ENCODE measurements at places on chromosomes 6 and 20.
A peak's percentile ranks its signal among the peaks of the same experiment; 100 is the strongest.

GRCh38 chr6:14211562-14211942 lies 94.0 kb downstream of the CD83 start:
- DNase-seq = no peak

- DNase-seq = no peak
These were observed 40.4 kb upstream of the ARG1 start for GRCh38 chr6:131532580-131533039.

DNA sequence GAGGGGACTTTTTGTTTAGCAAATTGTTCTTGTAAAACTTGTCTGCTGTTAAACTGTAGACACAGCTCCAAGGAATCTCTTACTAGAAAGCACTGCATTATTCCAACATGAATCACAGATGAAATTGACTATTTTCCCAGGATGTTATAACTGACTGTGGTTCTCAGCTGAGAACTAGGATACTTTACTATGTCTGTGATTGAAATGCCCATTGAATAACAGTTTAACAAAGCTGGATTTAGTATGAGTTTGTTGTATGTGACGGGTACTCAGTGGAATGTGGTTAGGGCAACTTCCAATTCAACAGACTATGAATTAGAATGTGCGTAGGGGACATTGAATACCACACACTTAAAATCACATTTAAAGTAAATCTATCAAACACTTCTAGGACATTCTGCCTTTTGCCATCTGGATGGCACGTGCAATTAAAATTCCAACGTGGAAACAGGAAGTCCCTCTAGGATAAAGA lies 193.4 kb upstream of the PREP start:
- DNase-seq = peak; percentile 84

DNA sequence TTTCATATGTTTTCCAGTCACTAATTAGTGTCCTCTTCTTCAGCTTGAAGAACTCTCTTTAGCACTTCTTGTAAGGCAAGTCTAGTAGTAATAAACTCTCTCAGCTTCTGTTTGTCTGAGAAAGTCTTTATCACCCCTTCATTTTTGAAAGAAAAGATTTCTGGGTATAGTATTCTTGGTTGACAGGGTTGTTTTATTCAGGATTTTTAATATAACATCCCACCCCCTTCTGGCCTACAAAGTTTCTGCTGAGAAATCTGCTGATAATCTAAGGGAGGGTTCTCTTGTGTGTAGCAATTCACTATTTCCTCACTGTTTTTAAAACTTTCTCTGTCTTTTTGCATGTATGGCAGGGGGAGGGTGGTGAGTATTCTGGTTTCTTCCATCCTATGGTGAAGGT lies 9.6 kb upstream of the WFDC11 start:
- no peak for DNase-seq

DNA sequence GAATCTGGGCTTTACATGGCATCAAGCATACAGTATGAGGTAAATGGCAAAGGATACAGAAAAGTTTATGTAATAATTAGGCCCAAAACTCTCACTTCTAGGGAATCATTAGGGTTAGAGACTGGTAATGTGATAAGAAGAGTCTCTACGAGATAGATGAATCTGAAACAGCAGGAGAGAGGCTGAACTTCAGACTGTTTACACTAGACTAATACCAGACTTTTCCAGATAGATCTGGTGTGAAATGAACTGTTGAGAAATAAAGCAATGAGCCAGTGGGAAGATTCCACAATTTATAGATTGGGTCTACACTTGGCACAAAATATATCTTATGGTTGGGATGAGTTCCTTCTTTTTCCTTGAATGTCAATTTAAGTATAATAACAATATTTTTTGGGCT lies 134.3 kb downstream of the MAN1A1 start:
- no peak for DNase-seq

DNA sequence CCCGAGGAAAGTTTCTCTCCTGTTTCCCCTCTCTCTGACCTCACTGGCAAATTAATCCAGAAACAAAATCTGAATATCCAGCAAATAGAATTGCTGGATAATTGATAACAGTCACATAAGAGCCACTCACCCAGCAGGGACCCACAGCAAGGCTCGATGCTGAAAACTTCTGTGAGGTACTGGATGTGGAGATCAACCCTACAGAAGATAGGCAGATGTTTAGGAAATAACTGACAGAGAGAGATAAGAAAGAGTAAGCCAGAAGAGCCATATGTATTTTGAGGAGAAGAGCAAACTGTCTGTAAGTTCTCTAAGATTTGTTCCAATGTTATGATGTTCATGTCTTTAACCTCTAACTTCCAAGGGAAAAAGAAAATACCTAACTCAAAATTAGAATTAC lies 59.7 kb downstream of the PKHD1 start:
- no peak for DNase-seq

GRCh38 chr20:51797357-51798025 lies 4.8 kb downstream of the SALL4 start:
- no peak for DNase-seq

DNA sequence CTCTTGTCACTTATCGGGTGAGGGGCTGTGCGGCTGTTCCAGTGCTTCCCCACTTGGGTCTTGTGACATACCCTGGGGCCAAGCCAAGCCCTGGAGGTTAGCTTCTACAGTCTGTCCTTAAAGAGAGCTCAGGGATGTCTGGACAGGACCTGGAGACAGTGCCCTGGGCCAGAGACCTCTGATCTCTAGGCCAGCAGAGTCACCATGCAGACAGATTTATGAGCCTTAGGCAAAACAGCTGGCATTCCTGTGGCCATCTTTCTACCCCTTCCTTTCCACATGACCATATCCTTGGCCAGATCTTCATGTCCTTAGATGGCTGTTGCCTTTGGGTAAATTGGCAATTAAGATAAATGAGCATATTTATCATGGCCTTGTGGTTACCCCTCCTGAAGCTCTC lies 678.6 kb downstream of the MAFB start:
- peak; percentile 2 for DNase-seq

GRCh38 chr20:53104884-53105283 lies 132.7 kb downstream of the TSHZ2 start:
- DNase-seq = no peak

- no peak for DNase-seq
These were observed 6.5 kb downstream of the PEDS1 start for GRCh38 chr20:50146732-50147662.

- no peak for DNase-seq
These were observed 14.9 kb downstream of the IL17A start for GRCh38 chr6:52201046-52201445.

DNA sequence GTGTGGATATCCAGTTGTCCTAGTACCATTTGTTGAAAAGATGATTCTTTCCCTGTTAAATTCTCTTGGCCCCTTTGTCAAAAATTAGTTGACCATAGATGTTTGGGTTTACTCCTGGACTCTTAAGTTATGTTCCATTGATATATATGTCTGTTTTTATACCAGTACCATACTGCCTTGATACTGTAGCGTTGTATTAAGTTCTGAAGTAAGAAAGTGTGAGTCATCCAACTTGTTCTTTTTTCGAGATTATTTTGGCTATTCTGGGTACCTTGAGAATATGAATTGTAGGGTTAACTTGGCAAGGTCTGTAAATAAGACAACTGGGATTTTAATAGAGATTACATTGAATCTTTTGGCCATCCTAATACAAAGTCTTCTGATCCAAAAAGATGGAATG lies 26.5 kb downstream of the PANK2 start:
- no peak for DNase-seq

GRCh38 chr20:19828232-19828631 lies 70.2 kb downstream of the RIN2 start:
- no peak for DNase-seq

DNA sequence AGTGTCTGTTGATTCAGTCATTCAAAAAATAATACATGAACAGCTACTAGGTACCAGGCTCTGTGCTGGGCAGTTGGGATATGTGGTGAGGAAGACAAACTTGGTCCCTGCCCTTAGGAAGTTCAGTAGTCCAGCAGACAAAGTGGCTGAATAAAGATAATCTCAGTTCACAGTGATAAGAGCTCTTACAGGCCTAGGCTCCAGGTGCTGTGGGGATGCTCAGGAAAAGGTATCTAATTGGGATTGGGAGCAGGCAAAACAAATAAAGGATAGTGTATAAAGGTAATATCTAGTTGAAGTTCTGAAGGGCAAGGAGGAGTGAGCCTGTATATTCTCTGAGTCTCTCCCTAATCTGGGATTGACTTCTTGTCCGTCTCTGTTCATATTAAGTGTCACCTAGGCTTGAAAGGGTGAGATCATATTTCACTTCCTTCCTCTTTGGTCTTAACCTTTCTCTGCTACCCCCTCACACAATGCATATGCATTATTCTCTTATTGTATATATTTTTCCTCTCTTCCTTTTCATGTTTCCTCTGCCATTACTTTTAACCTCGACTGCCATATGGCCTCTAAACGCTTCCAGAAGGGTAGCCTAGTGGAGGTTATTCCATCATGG lies 13.5 kb downstream of the PTPN1 start:
- no peak for DNase-seq

DNA sequence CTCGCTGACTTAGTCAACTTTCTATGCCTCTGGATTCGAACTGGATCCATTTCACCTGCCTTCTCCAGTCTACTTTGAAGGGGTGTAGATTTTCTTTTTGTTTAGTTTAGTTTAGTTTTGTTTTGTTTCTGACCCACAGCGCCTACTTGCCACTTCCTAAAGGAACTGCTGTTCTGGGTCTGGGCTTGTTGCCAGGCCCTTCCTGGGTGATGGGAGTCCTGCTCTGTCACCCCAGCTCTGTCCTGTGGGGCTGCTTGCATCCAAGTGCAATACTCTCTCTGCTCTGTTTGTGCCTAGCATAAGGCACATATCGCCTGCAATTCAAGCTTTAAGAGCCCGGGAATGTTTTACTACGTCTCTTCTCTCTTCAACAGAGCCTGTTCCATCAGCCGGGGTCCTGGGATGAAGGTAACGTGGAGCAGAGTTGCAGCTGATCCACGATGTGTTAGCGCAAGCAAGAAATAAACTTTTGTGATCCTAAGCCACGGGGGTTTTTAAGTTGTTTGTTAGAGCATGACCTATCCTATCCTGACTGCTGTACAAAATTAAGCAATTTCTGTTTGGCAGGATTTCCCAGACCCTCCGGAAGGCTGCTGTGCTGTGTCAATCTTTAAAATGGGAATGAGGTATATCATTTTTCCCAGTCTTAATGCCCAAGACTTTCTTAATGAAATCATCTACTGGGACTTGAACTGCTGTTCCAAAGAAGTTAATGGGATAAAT lies 30.9 kb upstream of the TAGAP start:
- no peak for DNase-seq

DNA sequence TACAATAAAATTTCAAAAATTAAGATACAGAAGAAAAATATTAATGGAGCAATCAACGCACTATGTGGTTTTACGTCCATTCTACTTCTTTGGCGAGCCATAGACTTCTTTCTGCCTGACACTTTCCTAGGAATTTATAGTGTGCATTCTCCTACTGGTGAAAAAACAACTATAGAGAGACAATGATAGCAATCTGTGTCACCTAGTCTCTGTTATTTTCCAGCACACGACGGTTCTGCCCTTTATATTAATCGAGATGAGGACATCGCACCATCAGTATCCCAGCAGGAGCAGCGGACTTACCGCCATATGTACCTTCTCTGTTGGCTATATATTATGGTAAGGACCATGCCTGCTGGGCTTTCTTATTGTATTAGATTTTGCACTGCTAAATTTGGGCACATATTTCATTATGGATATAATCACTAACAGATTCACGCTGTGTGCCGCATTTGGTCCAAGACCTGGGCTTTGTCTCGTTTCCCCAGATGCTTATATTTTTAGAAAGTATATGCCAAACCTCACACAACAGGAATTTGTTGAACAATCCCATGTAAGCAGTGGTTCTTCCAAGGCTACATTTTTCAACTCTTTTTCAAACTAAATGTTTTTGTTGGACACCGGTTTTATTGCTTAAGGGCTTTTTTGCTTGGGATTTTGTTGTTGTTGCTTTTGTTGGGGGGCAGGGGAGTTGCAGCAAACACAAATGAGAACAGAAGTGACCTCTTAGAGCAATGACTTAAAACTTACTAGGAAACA lies 166.4 kb downstream of the ADAT2 start:
- DNase-seq = peak; percentile 27

- DNase-seq = no peak
These were observed 264.6 kb upstream of the MAN1A1 start for GRCh38 chr6:119614138-119614537.

GRCh38 chr20:35150846-35151579 lies 3.9 kb upstream of the EDEM2 start:
- DNase-seq = no peak

Data from AG09319 (cell line).